ENCODE measurements at places on chromosomes 2 and 18. TPM values are rescaled to one million over a fixed set of nuclear protein-coding genes. Genes with fewer than 3 reads are reported as not detected.

CCDC102B gene
- total RNA-seq, result 3.1 TPM

DRC1 gene
- not detected for total RNA-seq

LRRC30 gene
- not detected for total RNA-seq

C2orf80 gene
- total RNA-seq, result not detected

TMEM37 gene
- total RNA-seq, result not detected

ZNF521 gene
- total RNA-seq, result 35.7 TPM

C1GALT1C1L gene
- 0.36 TPM for total RNA-seq

- DNase-seq, result no peak
Measured at GRCh38 chr2:57760381-57760801, 286.2 kb upstream of the VRK2 start.

DNA sequence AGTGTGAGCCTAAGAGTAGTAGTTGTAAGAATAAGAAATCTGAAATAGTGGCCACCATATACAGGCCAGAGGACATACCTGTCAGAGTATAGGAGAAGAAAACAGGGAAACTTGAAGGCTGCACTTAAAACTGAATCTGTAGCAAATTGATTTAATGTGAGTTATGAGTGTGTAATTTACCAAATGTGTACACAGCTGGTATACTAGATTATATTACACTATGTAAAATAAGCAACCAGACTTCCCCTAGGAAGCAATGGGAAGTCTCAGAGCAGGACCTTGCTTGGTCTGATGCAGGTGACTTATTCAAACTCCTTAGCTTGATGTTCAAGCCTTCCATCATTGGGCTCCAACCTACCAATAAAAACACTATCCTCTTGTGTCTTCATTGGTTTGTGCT lies 17.3 kb upstream of the EPC2 start:
- DNase-seq, result no peak

DNA sequence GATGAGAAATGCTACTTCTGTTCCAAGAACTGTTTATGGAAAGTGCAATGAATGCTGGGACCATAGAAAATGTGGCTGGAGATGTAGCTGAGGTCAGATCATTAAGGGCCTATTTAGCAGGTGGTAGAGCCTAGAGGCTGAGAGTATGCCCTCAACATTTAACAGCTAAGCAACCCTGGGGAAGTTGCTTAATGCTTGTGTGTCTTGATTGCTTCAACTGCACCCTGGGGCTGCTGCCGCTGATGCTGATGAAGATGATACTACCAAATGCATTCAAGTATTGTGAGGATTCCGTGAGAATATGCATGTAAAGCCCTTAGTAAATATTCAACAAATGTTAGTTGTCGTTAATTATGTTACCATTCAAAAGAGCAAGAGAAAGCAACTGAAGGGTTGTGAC lies 273.2 kb downstream of the BCL11A start:
- DNase-seq, result no peak

GRCh38 chr2:132033949-132034348 lies 127.8 kb downstream of the ANKRD30BL start:
- DNase-seq, result no peak

- no peak for DNase-seq
Measured at GRCh38 chr2:222813177-222813843, 47.5 kb upstream of the ACSL3 start.

DNA sequence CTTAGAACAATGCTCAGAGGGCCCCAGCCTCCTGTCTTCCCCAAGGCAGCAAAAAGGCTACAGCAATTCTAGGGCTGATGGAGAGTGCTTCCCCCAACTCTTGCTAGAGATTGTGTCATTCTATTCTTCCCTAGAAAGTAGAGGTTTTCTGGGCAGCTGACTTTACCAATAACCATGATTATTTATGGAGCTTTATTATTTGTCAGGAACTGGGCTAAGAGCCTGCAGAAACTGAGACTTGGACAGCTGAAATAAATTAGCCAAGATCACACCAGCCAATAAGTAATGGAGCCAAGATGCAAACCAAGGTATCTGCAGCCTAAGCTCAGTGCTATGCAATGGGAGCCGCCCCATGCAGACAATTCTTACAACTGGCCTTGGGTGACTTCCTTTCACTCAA lies 84.8 kb downstream of the CCBE1 start:
- DNase-seq, result peak; percentile 100

DNA sequence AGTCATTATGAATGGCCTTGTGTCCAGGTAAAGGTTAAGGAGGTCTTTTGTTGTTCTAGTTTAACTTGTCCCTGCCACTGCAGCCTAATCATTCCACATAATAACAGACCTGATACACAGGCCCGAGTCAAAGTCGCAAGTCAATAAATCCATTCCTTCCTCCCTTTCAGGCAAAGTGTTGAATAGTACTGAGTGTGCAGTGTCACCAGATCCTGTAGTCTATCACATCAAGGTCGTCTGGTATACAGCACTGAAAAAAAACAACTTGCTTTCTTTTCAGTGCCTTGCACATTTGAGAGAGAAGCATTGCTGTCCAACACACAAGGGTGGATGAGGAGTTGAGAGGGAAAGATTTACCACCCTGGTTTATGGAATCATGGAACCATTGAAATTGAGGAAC lies 606.2 kb downstream of the BCL11A start:
- DNase-seq, result no peak

- DNase-seq, result peak; percentile 76
Measured at GRCh38 chr2:170217778-170218251, 39.9 kb downstream of the MYO3B start.

DNA sequence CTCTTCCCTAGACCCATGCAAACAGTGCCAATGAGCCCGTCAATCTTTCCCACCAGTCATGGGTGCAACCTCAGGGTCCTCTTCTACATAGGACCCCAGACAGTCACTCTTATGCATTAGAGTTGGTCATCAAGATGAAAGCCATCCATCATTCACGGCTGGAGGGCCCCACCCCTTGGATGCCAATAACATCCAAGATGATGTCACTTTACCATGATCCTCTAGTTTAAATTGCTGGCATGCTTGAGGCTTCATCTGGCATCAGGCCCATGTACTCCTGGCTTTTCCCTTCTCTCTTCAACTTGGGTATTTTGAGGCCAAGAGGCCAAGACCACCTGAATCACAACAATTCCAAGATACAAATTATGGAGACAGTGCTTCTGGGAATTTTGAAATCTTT lies 91.1 kb upstream of the MAPK4 start:
- no peak for DNase-seq

- no peak for DNase-seq
Measured at GRCh38 chr2:101690547-101691152, 6.9 kb upstream of the MAP4K4 start.

- peak; percentile 16 for DNase-seq
Measured at GRCh38 chr2:61272421-61273070, 110.6 kb downstream of the C2orf74 start.
